ENCODE measurements at places on chromosomes 7 and 10.

DNA sequence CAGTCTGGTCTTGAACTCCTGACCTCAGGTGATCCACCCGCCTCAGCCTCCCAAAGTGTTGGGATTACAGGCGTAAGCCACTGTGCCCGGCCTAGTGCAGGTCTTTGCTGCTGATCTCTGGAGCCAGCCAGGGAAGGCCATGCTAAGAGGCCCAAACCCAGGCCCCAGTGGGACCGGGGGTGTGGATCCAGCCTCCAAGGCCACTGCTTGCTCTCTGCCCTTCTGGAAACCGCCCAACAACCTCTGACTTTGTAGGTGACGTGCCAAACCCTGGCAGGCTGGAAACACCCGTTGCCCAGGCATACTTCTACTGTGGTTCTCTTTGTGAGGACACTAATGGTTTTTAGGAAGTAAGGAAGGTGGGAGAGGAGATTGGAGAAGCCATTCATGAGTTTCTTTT, 83.5 kb upstream of the GNA12 start:
- no peak for DNase-seq

DNA sequence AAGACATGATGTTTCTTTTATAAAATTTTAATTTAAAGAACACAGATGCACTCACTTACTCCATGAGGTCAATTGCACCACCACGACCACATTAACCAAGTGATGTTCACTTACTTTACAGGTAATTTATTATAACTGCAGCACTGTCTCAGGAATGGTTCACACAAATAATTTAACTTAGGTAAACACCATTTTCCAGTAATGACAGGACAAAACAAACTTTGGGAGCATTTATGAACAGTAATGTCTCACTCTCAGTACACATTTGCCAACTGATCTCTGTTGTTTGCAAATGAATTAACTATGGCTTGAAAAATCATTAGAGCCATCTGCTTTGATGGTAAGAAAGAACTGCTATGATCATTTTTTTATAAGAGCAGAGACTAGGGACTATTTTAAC, 150.4 kb downstream of the ETV1 start:
- no peak for DNase-seq

DNA sequence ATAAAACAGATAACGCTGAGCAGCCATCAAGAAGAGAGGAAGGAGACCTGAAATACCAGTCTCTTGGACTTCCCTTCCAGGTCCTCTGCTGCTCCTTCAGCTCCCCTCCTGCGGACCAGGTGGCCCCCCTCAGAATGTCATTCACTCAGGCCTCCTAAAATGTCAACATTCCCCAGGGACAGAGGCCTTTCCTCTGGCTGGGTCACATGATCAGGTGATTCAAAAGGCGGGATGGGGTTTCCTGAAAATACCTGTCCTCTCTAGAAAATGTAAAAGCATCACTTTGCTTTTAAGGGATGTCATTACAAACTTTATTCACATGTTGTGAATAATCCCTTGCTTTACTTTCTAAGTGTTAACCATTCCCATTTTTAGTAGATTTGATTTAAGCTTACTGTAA, 311.1 kb downstream of the INHBA start:
- DNase-seq: no peak

DNA sequence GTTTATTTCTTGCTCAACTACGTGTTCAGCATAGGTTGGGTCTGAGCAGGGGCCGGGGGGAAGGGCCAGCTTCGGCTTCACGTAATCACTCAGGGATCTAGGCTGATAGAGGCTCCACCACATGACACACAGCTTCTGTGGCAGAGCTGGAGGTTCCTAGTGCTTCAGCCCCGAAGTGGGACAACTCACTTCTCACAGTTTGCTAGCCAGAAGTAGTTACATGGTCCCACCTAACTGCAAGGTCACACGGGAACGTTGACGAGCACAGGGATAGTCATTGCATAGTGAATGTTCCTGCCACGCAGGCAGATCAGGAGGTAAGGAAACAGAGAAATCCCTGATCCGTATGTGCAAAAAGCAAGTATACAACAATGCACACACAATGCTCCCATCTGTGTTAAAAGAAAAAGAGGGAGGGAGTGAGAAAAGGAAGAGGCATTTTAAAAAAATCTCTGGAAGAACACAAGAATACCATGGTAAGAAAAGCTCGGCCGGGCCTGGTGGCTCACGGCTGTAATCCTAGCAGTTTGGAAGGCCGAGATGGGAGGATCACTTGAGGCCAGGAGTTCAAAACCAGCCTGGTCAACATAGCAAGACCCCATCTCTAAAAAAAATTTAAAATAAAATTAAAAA, 16.9 kb downstream of the SMURF1 start:
- DNase-seq: no peak

GRCh38 chr7:2947058-2947780, 96.4 kb downstream of the CARD11 start:
- DNase-seq: no peak
